ENCODE measurements at places on chromosomes 5 and 9.

GRCh38 chr5:144370273-144370672, 199.6 kb downstream of the KCTD16 start:
- no peak for DNase-seq

DNA sequence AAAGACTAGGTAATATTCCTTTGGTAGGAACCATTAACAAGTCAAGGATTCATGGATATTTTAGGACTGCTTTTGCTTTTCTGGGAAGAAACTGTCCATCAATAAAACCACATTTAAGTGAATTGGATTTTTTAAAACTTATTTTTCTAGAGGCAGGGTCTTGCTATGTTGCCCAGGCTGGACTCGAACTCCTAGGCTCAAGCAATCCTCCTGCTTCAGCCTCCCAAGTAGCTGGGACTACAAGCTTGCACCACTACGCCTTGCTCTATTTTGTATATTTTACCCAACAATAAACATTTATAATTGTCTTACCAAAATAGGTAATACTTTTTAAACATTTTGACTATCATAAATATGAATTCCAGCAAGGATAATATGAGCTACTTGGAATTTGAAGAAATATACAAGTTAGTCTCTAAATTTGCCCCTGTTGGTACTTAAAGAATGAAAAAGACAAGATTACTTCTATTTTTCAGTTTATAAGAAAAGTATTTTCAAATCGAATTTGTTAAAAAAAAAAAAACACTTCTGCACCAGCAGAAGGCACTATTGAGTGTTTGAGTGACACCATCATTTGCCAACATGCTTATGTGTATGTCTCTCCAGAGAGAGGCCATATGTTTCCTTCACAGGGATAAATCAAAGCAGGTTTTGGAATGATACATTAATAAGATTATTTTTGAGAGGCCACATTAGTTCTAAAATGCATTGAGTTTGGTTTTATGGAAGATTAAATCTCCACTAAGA, 60.0 kb upstream of the CARTPT start:
- peak; percentile 33 for DNase-seq

DNA sequence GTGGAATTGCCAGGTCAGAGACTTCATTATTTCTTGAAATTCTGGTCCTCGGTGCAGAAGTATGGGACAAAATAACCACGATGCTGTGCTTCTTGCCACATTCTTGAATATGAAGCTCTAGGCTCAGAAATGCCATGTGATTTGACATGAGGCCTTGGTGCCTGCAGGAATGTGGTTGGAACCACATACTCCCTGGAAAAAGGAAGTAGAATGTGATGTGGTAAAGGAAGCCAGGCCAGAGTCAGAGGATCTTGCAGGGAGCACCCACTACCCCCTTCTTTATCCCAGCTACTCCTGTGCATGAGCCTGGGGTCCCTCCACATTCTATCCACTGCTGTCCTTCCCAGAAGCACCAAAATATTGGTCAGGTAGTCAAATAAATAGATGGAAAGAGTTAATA, 80.9 kb downstream of the FOXD1 start:
- DNase-seq = no peak

DNA sequence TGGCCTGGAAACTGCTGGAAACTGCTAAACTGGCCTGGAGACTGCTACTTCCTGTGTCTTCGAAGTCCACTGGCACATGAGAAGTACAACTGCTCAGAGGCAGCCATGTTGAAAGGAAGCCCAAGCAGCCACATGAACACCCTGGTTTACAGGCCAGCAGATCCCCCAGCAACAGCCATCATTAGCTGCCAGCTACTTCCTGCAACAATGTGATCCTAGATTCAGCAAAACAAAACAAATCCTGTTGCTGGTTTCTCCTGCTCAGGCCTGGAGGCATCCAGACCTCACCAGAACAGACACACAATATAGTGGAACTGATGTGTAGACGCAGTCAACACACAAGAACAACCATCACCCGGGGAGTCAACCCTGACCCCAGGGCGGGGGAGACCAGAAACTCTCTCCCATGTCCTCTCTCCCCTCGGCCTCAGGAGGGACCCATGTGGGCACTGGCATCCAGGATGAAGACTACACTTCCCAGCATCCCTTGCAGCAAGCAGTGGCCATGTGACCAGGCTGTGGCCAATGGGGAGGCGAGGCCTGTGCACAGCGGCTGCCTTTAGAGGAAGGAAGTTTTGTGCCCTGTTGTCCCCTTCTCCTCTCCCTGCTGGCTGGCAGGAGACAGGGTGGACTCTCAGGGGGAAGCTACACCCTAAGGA, 9.2 kb upstream of the LCN15 start:
- DNase-seq = peak; percentile 41

- DNase-seq = peak; percentile 71
Measured at GRCh38 chr9:94139672-94140417, 55.6 kb downstream of the PTPDC1 start.

DNA sequence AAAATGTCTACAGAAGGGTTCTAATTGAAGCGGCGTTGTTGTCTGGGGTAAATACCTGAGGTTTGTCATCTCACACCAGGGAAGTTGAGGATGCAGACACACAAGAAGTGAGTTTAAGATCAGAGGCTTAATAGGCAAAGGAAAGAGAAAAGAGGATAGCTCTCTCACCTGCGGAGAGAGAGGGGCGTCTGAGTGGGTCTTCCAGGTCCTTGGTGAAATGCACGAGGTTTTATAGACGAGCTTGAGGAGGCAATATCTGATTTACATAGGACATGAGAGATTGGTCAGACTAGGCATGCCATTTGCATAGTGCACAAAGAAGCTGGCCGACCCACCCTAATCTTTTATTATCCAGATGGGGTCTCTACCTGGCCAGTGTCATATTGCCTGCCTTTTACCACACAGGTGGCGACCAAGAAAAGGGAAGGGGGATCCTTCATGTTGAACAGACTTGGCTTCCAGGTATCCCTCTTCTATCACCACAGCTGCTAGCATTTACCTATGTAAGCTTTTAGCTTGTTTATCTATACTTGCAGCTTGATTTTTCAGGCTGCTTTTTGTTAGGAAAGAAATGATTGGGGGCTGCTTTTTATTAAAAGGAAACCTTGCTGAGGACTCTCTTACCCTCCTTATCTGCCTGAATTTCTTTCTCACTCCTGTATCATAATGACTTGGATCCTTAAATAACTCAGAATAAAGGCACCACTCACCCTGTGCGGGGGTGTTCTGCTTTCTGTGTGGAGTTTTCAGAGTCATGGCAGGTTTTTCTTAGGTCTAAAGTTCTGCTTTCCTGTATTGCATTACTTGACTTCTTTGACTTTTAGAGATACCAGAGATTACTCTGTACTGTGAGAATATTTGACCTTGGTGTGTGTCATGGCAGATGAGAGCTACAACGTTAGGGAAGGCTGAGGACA, 9.4 kb upstream of the GLT6D1 start:
- no peak for DNase-seq

GRCh38 chr5:122545986-122546385, 228.9 kb upstream of the SNX2 start:
- DNase-seq = no peak

DNA sequence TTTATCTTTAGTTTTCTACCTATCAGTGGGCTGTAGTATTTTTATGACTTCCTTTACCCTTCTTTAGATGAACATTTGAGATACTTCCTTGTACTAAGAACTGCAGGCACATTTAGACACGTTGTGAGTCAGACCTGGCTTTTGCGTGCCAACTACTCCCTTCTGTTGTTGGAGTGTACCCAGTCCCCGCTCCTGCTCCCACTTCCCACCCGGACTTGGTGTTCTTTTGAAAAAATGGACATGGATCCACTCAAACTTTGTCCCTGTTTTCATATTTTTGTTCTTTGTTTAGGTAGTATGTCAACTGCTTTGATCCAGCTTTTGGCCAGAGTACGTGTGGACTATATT, 60.7 kb downstream of the PARP8 start:
- DNase-seq = no peak

- no peak for DNase-seq
Measured at GRCh38 chr5:88355490-88356050, 86.9 kb upstream of the TMEM161B start.

GRCh38 chr5:176996780-176997179, 9.8 kb downstream of the UIMC1 start:
- no peak for DNase-seq

DNA sequence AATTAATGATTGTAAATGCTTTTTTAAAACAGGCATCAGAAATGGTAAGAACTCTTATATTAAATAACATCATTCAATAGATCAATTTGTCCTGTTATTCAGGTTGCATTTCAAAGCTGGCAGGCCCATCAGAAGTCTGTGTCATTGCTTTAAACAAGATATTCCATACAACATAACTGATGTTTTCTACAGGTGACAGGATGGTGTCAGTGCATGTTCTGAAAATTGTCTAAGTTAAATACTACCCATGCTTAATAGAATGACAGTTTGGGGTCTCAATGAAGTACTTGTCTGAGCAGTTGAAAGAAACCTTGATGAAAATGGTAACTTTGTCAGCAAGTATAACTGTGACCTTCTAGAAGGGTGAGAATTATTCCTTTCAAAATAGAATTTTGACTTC, 263.2 kb downstream of the ISL1 start:
- no peak for DNase-seq

GRCh38 chr9:124875501-124875900, 13.6 kb downstream of the ARPC5L start:
- no peak for DNase-seq

GRCh38 chr5:158531860-158532259, 567.9 kb downstream of the EBF1 start:
- no peak for DNase-seq

GRCh38 chr5:179327021-179327735, 18.1 kb downstream of the ADAMTS2 start:
- no peak for DNase-seq
